ENCODE measurements at places on chromosomes 5 and 9.

DNA sequence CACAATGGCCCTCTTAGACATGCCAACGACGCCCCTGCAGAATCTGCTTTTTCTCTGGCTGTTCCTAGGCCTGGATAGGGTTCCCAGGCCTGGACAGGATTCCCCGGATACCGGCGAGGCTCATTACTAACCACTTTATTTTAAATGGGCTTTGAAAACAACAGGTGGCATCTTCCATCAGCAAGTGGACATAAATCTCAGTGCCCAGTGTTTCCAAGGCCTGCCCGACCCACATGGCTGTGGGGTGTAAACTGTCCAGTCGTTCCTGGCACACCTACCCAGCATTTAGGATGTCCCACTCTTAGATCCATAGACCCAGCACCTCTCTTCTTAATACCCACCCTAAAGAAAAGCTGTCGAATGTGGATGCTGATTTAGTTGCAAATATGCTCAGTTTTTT is 896 bp downstream of the CMBL start:
- no peak for DNase-seq

- DNase-seq = no peak
These were observed 112.5 kb downstream of the FAM174A start for GRCh38 chr5:100647461-100648230.

GRCh38 chr9:116693233-116693731 is 6.2 kb downstream of the TRIM32 start:
- DNase-seq = no peak

DNA sequence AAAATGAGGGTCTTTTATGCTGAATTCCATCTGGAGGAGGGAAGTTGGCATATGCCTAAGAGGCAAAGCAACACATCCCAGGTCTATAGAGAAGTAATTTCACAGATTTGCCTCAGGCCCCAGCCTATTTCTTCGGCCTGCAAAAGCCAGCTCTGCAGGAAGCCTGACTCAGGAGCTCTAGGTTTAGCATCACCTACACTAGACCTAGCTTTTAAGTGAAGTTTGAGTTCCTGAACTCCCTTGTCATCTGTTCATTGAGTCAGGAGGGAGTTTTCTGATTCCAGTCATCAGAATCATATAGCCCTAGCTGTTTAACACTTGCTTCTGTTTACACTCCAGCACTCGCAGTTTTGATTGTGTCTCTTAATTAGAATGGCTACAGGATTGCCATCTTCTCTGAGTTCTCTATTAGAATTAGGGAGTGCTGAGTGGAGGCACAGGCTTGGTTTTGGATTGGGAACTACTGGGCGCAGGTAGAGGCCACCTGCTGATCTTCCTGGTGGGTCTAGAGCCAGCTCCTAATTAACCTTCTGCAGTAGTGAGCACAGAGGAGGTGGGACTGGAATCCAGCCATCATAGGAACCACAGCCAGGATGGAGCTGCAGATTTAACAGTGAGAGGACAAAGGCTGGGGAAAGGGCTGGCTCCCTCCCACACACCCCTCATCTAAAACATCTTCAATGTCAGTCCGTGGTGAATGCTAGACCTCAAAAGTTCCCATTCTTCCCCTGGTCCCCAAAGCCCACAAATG is 179.5 kb downstream of the TRIO start:
- no peak for DNase-seq

- no peak for DNase-seq
These were observed 789 bp downstream of the LTC4S start for GRCh38 chr5:179794575-179794974.

DNA sequence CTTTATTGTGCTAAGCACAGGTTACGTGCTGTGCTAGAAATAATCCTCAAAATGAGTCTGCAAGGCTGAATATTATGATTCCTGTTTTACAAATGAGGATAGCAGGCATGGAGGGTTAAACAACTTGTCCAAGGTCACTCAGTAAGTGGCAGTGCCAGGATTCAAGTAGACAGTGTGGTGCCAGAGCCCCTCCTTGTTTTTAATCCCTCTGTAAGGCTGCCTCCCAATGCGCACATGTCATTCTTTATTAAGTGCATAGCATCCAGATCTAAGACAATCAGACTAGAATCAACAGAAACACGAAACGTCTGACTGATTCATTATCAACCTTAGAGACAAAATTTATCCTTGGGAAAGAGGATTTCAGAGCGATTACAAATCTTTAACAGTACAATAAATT is 199.6 kb downstream of the SMARCA2 start:
- DNase-seq = no peak

- DNase-seq = peak; percentile 48
These were observed at the start of gene CDH6 for GRCh38 chr5:31193591-31194467. Gene CDH6, plus strand, starts transcription at chr5:31193686. Its CDS starts 73,788 bp downstream, at chr5:31267474.

GRCh38 chr5:139745132-139745799 is 50.3 kb upstream of the PSD2 start:
- peak; percentile 76 for DNase-seq

DNA sequence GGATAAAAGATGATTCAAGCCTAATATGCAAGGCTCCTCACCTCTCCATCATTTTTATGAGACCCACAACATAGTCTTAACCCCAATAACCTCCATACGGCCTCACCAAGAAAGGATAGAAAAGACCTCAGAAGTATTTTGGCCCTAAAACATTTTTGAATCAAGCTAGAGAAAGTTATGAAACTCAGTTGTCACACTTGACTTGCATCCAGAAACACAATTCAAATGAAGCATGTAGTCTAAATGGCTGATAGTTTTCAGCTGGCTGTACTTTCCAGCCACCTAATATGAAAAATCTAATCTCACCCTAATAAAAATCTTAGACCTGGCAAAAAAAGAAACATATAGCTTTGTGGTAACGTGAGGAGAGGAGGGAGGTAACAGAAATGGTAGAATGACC is 116.1 kb downstream of the ARL15 start:
- no peak for DNase-seq

DNA sequence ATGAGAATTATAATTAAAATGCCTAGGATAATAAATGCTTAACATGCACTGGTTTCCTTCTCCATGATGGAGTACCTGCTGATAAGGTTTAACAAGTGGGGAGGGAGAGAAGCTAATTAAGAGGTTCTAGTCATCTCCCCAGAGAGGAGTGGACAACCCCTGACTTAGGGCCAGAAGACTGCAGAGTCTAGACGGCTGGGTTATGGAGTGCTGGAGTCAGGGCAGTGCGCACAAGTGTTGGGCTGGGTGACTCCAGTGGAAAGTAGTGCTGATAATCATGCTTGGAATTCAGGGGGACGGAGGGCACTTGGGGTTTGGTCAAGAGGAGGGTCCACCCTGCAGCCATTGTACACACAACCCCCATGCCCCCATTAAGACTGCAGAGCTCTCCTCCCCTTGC is 32.8 kb upstream of the TGFBI start:
- DNase-seq = no peak

DNA sequence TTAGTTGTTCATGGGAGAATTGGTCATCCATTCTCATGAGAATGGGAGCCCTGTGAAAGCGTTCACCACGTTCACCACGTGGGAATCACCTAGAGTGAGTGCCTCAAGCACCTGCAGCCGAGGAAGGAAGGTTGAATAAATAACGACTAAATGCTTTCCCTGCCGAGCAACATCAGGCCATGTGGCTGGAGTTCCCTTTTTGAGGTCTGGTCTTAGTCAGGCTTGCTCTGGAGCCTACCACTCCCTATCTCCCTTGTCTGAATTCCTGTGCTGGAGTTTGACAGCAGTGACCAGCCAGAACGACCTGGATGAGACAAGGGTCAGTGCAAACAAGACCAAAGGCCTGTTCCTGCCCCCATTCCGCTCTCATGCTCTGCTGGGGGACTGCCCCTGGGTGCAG is 28.5 kb downstream of the KCNMB1 start:
- no peak for DNase-seq

DNA sequence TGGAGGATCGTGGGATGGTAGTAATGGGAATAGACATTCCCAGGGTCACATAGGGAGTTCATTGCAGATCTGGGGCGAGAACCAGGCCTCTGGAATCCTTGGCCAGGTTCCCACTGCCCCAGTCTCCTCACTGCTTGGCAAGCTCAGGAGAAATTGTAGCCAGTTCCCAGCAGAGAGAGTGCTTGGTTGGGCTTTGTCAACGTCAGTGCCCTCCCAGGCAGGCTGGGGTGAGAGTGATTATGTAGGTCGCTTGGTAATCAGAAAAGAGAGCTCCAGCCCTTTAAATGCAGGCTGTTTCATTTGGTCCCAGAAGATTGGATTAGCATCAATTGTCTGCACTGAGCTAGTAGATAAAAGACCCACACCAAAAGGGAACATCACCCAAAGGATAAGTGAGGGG is 51.8 kb upstream of the GALNT10 start:
- DNase-seq = no peak

GRCh38 chr5:153777681-153778581 is 260.8 kb downstream of the FAM114A2 start:
- no peak for DNase-seq

DNA sequence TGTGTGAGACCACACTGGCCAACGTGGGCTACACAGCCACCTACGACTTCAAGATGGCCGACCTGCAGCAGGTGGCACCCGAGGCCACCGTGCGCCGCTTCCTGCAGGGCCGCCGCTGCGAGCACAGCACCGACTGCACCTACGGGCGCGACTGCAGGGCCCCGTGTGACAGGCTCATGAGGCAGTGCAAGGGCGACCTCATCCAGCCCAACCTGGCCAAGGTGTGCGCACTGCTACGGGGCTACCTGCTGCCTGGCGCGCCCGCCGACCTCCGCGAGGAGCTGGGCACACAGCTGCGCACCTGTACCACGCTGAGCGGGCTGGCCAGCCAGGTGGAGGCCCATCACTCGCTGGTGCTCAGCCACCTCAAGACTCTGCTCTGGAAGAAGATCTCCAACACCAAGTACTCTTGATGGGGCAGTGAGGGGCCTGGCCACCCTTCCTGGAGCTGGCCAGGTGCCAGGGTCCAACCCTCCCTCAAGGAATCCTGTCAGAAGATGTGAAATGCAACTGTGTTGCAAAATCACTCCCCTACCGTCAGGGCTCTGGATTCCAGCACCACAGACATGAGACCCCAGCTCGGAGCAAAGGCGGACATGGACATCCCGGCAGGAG is 11.1 kb downstream of the DIPK1B start:
- DNase-seq = no peak

GRCh38 chr5:181054871-181055459 is 14.9 kb downstream of the BTNL9 start:
- DNase-seq = no peak

- no peak for DNase-seq
These were observed 474.0 kb upstream of the DAB2 start for GRCh38 chr5:39898731-39899130.
